ENCODE measurements at places on chromosomes 5 and 9. TPM values are rescaled to one million over a fixed set of nuclear protein-coding genes. Genes with fewer than 3 reads are reported as not detected.

The MZB1 gene
- total RNA-seq, result not detected

The PCDHGA6 gene
- total RNA-seq, result 0.20 TPM

The PRUNE2 gene
- total RNA-seq, result 0.08 TPM

The FAM169A gene
- 7.0 TPM for total RNA-seq

The WNK2 gene
- total RNA-seq, result 5.8 TPM

The ALDH7A1 gene
- total RNA-seq, result 76.7 TPM

The ALDH1A1 gene
- 4,480 TPM for total RNA-seq

The CSF1R gene
- 0.22 TPM for total RNA-seq

The TRIM14 gene
- 10.9 TPM for total RNA-seq

The EIF4E1B gene
- total RNA-seq, result not detected

The PDGFRB gene
- 0.74 TPM for total RNA-seq

The PCDHA10 gene
- 0.01 TPM for total RNA-seq

The HCN1 gene
- total RNA-seq, result not detected

The VLDLR gene
- total RNA-seq, result 23.6 TPM

The ENTREP1 gene
- total RNA-seq, result 0.70 TPM

The C9 gene
- total RNA-seq, result not detected

The ARHGEF39 gene
- total RNA-seq, result 16.9 TPM

The TMEM8B gene
- total RNA-seq, result 2.8 TPM

The TMEM141 gene
- 78.9 TPM for total RNA-seq

The ITK gene
- not detected for total RNA-seq

The FBN2 gene
- total RNA-seq, result 18.3 TPM

The PCDHA12 gene
- total RNA-seq, result 3.2 TPM

The SV2C gene
- total RNA-seq, result not detected

The SPATA6L gene
- total RNA-seq, result 2.8 TPM

The PAPPA gene
- total RNA-seq, result 32.6 TPM

The PCDH12 gene
- total RNA-seq, result 0.06 TPM

The VDAC1 gene
- 395 TPM for total RNA-seq

Measured in A549 treated with Hydrocortisone at 1 μM for 4 hours (cell line).